ENCODE measurements at places on chromosomes 5 and 9.
A peak's percentile ranks its signal among the peaks of the same experiment; 100 is the strongest.

GRCh38 chr9:27394154-27394825 lies 97.3 kb upstream of the EQTN start:
- DNase-seq: no peak

- no peak for DNase-seq
These were observed 14.4 kb downstream of the ACER2 start for GRCh38 chr9:19423163-19423562.

DNA sequence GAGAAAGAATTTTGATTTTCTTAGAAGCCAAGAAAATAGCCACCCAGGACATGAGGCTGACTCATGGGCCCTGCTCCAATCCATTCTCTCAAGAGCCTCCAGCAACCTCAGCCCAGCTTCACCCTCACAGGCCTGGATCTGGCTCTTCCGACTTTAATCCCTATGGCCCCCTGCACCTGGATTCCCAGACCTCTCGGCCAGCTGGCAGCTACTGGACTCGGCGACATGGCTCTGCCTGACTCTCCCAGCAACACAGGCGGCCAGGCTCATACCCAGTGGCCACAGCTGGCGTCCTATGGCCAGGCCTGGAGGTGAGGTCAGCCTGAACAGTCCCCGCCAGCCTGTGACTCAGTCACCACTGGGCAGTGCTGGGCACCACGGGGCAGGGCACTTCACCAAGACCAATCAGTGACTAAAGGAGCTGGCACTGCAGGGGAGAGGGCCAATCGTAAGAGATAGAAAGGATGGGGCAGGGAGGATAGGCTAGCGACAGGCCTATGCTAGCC lies 6.2 kb upstream of the PDLIM4 start:
- DNase-seq: no peak

DNA sequence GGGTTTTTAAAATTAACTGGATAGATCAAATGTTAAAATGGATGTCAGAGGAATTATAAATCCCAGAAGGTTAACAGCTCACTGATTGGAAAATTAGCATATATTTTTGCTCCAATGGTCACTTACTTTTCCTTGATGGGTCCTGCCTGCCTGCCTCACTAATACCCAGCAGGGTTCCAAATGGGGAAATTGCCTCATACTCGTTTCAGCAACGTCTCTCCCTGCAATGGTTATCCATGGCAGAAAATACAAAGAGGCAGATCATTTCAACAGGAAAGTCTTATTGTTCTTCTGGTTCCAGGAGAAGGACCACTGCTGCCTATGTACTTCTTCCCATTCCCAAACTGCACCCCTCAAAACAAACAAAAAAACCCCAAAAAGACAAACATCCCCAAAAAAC lies 71.3 kb downstream of the ERP44 start:
- DNase-seq: no peak

- no peak for DNase-seq
These were observed 12.6 kb upstream of the FAM163B start for GRCh38 chr9:133621725-133622267.

- DNase-seq: no peak
These were observed 1.6 kb downstream of the ZNF462 start for GRCh38 chr9:106864373-106865143.

- no peak for DNase-seq
These were observed 37.4 kb downstream of the CCDC125 start for GRCh38 chr5:69295088-69295754.

DNA sequence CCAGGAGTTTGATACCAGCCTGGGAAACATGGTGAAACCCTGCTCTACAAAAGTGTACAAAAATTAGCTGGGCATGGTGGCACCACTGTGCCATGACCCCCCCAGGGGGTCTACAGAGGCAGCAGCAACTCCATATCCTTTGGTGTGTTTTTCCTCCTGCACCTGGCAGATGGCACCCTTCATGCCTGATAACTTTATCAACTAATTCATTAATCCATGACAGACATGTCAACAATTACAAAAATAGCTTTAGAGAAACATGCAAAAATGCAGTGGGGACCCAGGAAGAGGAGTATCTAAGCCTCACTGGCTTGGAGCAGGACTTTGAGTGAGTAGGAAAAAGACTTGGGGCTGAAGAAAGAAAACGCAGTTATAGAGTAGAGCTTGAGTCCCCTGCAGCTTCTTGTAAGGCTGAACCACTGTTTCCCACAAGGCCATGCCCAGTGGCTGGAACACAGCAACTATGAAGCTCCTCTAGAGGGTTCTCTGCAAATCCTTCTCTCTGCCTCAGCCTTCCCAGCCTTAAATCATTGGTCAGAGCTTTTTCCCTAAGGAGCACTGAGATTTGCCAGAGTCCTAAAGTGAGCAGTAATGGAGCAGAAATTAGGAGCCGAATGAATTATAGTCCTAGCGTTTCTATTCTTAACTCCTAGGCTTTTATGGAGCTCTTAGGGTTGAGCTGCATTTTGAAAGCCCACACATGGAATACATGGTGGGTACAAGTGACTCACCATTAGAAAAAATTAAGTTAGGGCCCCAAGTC lies 25.5 kb upstream of the B4GALT1 start:
- DNase-seq: no peak

GRCh38 chr5:133245191-133246052 lies 193.6 kb downstream of the HSPA4 start:
- peak; percentile 20 for DNase-seq

DNA sequence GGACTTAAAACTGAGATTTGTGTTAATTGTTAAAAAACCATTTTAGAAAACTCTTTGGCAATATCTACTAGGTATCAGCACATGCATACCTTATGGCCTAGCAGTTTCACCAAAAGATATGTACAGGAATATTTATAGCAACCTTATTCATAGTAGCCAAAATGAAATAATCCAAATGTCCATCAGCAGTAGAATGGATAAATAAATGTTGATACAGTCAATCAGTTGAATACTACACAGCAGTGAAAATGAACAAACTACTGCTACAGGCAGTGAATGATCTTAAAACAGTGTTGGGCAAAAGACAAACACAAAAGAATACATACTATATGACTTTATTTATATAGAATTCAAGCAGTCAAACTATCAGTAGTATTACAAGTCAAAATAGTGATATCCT lies 16.4 kb downstream of the RFESD start:
- DNase-seq: no peak

DNA sequence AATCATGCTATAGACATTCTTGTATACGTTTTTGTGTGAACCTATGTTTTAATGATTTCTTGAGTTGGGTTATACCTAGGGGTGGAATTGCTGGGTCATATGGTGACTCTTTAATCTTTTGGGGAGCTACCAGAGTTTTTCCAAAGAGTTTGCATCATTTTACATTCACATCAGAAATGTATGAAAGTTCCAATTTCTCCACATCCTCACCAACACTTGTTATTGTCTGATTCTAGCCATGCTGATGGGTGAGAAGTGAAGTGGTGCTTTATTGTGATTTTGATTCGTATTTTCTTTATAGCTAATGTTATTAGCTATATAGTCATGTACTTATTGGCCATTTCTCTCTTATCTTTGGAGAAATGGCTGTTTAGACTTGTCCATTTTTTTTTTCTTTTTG lies 18.1 kb downstream of the OCLN start:
- DNase-seq: no peak

GRCh38 chr9:126985870-126986498 lies 71.4 kb downstream of the RALGPS1 start:
- peak; percentile 72 for DNase-seq

GRCh38 chr5:9395706-9396105 lies 150.2 kb downstream of the SEMA5A start:
- DNase-seq: no peak

DNA sequence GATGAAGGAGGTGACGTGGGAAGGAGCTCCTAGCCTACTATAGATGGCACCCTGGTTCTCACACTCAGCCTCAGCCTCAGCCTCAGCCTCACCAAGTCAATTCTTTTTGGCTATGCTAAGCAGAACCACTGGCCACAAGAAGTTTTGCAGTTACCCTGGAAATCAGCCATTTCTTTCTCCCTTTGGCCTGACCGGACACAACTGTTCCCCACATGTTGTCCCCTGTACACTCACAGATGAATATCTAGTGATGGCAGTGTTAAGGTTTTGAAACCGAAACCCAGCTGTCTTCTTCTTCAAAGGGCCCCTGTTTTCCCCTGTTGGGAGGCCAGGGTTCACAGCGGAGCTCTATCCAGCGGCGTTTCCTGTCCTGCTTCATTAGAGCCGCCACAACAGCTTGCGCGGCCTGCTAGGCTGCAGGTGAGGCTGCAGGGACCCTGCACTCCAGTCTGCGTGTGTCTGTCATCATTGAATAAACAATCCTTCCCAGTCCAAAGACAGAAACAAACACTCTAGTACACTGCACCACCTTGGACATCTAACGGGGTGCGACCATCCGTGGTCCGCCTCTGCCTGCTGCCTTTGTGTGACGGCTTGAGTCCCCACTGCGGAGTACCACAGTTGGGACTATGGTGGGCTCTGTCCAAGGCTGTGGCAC lies 250.5 kb downstream of the DENND1A start:
- DNase-seq: no peak

- DNase-seq: no peak
These were observed 245.1 kb downstream of the AOPEP start for GRCh38 chr9:94971378-94972131.

DNA sequence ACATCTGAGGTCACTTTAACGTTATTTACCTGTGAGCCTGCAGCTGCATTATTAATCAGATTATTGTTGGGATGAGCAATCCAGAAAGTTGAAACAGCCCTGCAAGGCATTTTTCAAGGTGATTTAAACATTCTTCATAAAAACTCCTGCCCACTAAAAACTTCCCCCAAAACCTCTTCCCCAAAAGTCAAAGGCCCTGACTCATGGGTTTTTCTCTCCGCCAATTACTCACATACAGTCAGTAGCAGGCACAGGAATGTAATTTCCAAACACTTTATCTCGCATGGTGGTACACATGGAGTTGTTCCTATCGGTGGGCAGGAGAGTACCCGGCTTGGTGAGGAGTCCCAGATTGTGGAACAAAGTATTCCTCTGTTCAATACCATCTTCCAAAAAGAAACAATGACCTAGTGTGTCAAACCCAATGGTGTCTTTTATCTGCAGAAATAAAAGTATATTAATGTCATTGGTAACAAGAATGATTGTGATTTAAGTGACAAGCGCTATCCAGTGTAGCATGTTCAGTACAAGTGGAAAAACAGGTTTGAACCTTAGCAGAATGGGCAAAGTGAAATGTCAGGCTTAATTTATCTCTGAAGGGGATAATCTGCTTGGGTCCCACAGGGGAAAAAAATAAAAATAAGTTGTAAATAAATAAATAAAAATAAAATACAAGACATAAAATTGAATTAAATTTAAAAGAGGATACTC lies 38.3 kb downstream of the CEMIP2 start:
- no peak for DNase-seq

- DNase-seq: no peak
These were observed 66.0 kb downstream of the FRMD3 start for GRCh38 chr9:83472221-83472665.

DNA sequence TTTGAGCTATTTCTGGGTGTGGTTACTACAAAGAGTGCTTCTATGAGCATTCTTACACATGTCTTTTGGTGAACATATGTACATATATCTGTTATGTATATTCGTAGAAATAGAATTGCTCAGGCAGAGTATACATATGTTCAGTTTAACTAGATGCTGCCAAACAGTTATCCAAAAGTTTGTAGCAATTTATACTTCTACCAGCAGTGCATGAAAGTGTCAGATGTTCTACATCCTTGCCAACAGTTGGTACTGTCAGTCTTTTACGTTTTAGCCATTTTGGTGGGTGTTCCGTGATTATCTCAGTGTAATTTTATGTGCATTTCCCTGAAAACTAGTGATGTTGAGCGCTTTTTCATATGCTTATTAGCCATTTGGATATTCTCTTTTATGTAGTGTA lies 35.9 kb upstream of the DMRT2 start:
- DNase-seq: no peak

DNA sequence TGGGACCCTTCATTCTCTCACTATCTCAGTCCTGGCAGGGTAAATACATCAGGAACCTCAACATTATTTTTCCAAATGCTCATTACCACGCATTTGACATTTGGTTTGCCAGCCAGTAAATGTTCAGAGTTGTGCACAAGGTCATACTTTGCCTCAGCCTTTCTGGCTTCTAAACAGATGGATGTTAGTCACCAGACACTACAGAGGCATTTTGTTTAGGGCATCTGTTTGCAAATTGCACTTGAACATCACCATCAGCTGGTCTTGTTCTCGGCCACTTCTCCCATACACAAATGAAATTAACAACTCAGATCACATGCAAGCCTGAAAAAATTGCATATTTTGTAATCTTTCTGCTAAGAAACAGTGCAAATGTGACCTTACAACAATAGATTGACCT lies 75.0 kb upstream of the SLC1A1 start:
- DNase-seq: no peak

DNA sequence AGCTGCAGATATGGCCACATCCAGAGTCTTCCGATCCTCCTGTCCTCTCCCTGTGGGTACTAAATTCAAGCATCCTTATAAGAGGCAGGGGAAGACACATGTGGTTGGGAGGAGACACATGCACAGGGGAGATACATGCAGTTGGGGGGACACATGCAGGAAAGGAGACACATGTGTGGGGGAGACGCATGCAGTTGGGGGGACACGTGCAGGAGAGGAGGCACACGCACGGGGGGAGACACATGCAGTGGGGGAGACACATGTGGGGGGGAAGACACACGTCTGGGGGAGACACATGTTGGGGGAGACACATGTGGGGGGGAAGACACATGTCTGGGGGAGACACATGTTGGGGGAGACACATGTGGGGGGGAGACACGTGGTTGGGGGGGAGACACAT lies 21.2 kb upstream of the OLFM1 start:
- DNase-seq: no peak

DNA sequence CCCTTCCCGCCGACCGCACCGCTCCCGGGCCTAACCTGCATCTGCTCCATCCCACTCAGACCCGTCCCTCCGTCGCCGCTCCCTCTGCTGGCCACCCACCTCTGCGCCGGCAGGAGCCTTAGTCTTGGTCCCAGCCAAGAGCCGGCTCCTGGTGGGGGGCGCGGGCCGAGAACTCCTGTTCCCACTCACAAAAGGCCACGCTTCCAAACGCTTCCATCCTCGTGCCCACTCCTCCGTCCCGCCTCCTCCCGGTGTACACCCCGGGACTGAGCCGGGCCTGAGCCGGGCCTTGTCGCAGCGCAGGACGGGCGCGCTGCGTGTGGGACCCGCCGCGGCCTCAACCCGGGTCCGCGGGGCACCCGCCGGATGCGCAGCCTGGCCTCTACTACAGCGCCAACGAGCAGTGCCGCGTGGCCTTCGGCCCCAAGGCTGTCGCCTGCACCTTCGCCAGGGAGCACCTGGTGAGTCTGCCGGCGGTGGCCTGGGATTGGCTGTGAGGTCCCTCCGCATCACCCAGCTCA lies 7.5 kb downstream of the ADAMTS13 start:
- DNase-seq: no peak

Data from stimulated activated CD4-positive, alpha-beta T cell treated with anti-CD3 and anti-CD28 coated beads, Interleukin-4, amount 100 ng/mL, for 48 hours (primary cell).